GDM1 (cell line): ENCODE measurements at places on chromosomes 2 and 18.

- DNase-seq: no peak
Observed at GRCh38 chr2:176075481-176075880, 8.3 kb downstream of the EVX2 start.

DNA sequence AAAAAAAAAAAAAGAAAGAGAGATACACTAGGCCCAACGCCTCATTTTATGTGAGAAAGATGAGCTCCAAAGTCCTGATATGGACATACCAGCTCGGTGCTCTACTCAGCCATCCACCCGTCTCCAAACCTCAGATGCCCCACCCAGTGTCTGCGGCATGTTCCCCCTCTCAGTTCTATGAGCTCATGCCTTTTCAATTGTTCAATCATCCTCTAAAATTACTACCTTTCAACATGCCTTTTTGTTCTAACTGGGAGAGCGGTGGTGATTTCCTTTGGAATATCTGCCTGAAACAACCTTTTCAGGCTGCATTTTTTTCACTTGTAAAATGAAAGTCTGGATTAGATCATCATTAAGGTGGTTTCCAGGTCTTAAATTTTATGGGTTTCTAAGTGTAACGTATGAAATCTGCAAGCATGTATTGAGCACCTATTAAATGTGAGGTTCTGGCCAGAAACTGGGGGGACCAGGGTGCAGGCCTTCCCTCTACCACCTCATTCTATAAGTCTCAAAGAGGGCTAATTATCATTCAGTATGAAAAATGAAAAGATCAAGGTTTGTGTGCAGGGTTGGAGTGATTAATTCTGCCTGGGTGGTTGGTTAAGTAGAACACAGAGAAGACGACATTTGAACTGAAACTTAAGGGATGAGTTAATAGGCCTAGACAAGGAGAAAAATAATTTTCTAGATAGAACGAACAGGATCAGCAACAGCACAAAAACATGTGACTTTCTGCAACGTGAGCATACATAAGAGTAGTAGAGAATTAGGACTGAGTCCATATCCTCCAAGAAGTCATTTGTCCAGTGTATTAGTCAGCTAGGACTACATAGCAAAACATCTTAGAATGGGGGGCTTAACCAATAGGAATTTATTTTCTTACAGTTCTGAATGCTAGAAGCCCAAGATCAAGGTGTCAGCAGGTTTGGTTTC lies 87.4 kb upstream of the GLS start:
- DNase-seq: no peak

DNA sequence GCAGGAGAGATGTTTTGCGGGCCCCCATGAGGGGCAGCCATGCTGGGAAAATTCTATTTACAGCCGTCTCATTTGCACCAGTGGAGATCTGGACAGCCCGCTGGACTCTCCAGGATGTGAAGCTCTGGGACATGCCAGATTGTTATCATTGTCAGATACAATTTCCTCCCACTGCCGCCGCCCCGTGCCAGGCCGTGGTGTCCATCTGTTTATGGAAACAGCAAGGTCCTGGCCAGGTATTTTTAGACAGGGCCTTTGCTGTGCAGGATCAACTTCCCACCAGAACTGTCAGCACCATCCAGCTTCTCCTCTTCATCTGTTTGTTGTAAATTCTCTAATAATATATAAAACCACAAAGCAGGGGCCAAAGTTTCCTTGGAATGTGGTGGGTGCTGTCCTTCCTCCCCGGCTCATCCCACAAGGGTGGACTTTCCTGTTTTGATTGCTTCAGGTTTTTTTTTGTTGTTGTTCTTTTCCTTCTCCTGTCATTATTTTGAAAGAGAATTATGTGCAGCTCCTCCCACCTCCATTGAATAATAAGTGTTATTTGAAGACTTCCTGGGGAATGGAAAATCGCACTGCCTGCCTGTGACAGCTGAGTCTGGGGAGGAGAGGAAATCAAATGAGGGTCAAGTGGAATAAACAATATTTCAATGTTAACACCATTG lies 398.1 kb downstream of the TNS1 start:
- DNase-seq: no peak

DNA sequence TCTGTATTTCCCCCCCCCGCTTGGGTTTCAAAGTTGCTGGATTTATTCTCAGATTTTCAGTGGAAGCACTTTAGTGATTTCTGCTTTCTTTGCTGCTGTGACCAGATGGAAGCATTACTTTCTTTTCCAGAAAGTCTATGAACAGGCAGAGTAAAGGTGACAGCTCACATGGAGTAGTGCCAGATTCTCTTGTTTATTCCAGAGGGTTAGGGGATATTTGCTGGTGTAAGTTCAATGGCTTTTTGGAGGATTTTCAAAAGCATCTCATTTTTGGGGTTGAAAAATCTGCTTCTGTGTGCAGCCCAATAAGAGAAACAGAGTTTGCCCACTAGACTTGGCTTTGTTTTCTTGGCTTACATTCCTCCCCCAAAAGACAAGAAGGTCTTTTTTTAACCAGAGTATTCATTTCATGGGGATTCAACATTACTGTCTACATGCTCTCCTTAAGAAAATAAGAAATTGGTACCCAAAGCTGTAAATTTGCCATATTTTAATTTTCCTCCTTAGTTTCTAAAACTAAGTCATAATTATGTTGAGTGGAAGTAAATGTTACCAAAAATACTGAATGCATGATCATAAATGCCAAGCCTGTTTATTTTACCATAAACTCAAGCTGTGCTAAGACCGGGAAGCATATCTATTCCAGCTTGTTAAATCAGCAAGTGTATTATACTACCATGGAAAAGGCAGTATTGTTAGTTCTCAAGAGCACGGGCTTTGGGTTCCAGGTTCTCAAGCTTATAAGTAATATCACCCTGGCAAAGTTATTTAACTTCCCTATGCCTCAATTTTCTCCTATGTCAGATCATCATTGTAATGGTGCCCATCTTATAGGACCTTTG lies 557.2 kb downstream of the CPS1 start:
- DNase-seq: no peak

DNA sequence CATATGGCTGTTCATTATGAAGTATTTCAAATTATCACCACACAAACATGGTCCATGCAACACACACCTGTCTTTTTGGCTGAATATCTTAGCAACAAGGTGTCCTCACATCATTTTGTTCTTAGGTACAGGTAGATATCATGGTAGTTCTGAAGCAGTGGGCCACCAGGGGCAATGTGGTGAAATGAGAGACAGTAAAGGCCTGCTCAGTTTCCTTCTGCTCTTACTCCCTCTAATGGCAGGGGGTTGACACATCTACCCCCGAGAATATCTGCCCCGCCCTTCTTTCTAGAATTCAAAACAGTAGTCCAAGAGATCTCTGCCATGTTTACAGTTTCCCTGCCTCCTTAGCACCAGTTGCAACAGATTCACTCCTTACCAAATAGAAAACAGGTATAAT lies 147.0 kb upstream of the KLHL14 start:
- DNase-seq: peak; percentile 10

DNA sequence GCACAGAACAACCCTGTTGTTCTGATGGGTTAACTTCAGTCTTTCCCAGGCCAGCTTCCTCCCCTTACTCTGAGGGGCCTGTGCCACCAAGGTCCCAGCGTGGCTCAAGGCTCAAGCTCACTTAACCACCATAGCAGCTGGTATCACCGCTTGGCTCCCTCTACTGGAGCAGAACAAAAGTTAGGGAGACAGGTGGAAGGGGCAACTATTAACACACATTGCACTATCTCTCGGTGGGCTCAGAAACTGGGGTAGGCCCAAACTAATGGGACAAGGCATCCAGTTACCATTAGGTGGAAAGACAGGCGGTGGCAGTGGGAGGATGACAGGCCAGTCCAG lies 88.7 kb upstream of the ATL2 start:
- no peak for DNase-seq

GRCh38 chr2:191006297-191006696 lies 7.7 kb downstream of the STAT1 start:
- DNase-seq: no peak

GRCh38 chr2:64000630-64001381 lies 18.4 kb downstream of the VPS54 start:
- no peak for DNase-seq

DNA sequence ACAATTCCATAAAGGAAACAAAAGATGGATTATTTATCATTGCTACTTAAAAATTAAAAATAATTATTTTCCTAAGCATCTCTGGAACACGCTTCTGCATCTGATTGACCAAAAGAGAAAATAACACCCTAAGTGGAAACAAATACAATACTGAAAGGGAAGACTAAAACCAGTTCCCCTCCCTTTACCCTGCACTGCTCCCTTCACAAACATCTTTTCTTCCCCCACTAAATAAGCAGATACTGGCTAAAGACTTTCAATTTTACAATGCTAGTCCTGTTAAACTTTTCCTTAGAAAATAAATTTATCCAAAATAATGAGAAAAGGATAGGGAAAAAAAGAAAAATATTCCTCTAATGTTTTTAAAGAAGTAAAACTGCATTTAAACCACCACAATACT lies 4.3 kb downstream of the NCKAP1 start:
- no peak for DNase-seq

GRCh38 chr2:103986001-103986400 lies 867.9 kb upstream of the POU3F3 start:
- DNase-seq: no peak

- no peak for DNase-seq
Observed at GRCh38 chr2:192245329-192245728, 50.6 kb upstream of the TMEFF2 start.

DNA sequence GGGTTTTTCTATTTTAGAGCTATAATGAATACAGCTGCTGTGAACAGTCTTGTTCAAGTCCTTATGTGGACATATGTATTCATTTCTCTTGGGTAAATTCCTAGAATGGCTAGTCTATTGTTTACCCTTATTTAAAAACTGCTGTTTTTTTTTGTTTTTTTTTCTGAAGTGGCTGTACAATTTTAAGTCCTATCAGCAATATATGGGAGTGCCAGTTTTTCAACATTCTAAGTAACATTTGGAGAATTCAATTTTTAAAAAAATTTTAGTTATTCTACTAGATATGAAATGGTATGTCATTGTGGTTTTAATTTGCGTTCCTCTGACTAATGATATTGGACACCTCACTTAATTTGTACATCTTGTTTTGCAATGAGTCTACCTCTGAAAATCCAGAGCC lies 349.7 kb downstream of the SATB2 start:
- DNase-seq: no peak

GRCh38 chr2:165253178-165253577 lies 14.0 kb downstream of the SCN2A start:
- no peak for DNase-seq

GRCh38 chr2:45046786-45047185 lies 37.5 kb upstream of the SIX2 start:
- DNase-seq: no peak

- no peak for DNase-seq
Observed at GRCh38 chr2:8389431-8390108, 292.3 kb upstream of the ID2 start.

- no peak for DNase-seq
Observed at GRCh38 chr2:5070257-5070656, 621.9 kb upstream of the SOX11 start.

- DNase-seq: no peak
Observed at GRCh38 chr2:39697454-39697853, 31.7 kb downstream of the TMEM178A start.

DNA sequence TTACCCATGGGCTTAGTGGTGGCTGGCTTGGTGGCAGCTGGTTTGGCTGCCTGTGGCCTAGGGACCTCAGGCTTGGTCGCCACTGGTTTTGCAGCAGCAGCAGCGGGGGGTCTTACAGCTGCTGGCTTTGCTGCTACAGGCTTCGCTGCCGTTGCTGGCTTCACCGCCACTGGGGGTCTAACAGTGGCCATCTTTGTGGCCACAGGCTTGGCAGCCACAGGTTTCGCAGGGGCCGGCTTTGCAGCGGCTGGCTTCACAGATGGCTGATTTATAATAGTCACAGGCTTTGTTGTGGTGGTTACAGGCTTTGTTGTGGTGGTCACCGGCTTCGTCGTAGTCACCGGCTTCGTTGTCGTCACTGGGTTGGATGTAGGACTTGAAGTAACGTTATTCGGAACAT lies 77.8 kb downstream of the COL6A3 start:
- no peak for DNase-seq

- peak; percentile 32 for DNase-seq
Observed at GRCh38 chr2:53969968-53970723, 647 bp downstream of the PSME4 start.

DNA sequence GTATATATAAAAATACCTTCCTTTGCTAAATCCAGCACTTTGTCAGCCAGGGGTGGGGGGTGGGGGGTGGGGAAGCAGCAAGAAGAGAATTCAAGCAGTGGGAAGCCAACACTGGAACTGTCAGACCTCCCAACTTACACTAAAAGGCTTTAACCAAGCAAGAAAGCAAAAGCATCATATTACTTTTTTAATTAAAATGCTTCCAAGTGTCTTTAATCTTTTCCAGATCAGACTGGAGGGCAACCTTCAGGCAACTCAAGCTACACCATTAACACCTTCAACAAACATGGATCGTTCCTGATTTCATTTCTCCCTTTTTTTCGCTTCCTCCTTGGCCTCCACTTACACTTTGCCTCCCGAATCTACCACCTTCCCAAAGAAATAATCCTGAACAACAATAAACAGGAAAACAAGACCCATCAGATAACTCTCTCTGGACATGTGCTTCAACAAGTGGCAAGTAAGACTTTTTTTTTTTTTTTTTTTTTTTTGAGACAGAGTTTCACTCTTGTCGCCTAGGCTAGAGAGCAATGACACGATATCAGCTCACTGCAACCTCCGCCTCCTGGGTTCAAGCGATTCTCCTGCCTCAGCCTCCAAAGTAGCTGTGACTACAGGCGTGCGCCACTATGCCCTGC lies 35.5 kb downstream of the ZNF521 start:
- DNase-seq: no peak

- DNase-seq: peak; percentile 62
Observed at GRCh38 chr2:168490015-168490874, 34.2 kb downstream of the CERS6 start.

GRCh38 chr2:205889114-205889513 lies 196.9 kb downstream of the INO80D start:
- DNase-seq: no peak

- no peak for DNase-seq
Observed at GRCh38 chr2:214899751-214900150, 90.3 kb upstream of the BARD1 start.

GRCh38 chr2:18299423-18300212 lies 260.8 kb downstream of the RDH14 start:
- no peak for DNase-seq

DNA sequence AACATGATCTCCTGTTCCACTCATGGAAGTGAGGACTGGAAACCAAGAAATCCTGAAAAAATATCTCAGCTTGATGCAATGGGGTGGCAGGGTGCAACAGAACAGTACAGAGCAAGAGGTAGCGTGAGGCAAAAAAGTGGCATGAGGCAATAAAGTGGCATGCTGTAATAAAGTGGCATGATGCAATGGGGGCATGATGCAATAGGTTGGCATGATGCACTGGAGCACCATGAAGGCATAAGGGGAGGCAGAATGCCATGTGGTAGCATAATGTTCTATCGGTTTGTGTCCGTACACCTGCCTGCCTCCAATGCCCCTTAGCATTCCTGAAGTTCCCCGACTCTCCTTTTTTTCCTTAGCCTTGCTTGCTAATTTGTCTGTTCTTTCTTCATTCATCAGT lies 648.4 kb downstream of the TMEM182 start:
- no peak for DNase-seq

- no peak for DNase-seq
Observed at GRCh38 chr2:26770986-26771586, 7.0 kb downstream of the SLC35F6 start.

- DNase-seq: no peak
Observed at GRCh38 chr2:144935736-144936135, 415.8 kb upstream of the ZEB2 start.

- no peak for DNase-seq
Observed at GRCh38 chr2:218194880-218195279, 22.1 kb upstream of the ARPC2 start.
